ENCODE measurements at places on chromosomes 16 and 17.
A peak's percentile ranks its signal among the peaks of the same experiment; 100 is the strongest.

DNA sequence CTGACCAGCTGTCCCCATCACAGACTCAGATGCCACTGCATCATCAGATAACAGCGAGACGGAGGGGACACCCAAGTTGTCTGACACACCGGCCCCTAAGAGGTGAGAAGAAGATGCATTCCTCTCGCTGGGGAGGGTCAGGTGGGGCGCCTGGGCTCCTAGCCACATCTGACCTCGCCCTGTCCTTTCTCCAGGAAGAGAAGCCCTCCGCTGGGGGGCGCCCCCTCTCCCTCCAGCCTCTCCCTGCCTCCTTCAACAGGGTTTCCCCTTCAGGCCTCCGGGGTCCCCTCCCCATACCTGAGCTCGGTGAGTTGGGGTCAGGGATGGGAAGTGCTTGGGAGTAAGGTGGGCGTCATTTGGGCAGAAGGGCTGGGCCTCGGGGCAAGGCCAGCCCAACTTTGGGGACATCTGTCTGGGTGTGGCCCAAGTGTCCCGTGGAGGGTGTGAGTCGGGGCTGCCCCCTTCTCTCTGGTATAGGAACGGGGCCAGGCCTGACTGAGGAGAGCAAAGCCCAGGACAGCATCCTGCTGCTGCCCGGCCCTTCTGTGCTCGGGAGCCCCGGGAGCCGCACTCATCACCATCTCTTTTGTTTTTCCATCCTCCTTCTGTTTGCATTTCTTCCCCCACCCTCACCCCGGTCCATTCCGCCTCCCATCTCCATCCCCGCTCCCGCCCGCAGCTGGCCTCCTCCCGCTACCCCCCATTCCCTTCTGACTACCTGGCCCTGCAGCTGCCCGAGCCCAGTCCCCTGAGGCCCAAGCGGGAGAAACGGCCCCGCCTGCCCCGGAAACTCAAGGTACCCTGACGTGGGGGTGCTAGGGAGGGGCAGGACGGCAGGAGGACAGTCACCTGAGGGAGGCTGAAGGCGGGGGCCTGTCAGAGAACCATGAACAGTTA, 4.9 kb downstream of the INO80E start:
- DNase-seq = no peak

- DNase-seq = peak; percentile 6
These were observed 275.3 kb downstream of the PARN start for GRCh38 chr16:14354561-14355351.

DNA sequence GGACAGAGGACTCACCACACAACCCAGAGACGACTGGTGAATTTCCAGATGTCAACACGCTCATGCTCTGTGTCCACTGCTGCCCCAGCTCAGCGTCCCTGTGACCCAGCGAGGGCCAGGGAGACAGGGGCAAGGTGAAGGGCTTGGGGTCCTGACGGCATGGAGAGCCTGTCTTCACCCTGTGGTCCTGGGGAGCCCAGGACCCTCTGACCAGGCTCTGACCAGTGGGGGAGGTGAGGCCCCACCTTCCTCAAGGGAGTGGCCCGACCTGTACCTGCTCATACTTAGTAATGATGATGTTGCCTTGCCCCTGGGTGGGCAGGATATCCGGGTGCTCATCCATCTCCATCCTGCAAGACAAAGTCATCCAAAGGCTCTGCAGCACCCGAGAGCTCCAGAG, 39.8 kb downstream of the TNFRSF13B start:
- DNase-seq = no peak

GRCh38 chr16:17839907-17840306, 369.1 kb upstream of the XYLT1 start:
- no peak for DNase-seq

DNA sequence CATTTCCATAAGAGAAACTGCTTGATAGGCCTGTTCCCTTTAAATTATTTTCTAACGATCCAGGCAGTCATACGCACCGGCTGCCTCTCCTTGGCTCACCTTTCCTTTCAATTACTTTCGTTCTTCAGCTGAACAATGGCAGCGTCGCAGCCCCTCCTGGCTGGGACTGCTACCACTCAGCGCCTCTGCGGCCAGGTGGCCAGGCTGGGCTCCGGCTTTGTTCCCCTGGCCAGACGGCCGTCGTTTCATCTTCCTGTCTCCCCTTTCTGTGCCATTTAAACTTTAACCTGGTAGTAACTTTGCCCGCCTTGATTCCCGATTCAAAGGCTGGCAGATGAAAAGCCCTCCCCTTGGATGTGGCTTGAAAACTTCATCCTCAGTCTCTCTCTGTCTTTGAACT, 79.0 kb downstream of the C16orf78 start:
- DNase-seq = no peak

GRCh38 chr17:4463818-4464476, 30.2 kb downstream of the SPNS3 start:
- no peak for DNase-seq

DNA sequence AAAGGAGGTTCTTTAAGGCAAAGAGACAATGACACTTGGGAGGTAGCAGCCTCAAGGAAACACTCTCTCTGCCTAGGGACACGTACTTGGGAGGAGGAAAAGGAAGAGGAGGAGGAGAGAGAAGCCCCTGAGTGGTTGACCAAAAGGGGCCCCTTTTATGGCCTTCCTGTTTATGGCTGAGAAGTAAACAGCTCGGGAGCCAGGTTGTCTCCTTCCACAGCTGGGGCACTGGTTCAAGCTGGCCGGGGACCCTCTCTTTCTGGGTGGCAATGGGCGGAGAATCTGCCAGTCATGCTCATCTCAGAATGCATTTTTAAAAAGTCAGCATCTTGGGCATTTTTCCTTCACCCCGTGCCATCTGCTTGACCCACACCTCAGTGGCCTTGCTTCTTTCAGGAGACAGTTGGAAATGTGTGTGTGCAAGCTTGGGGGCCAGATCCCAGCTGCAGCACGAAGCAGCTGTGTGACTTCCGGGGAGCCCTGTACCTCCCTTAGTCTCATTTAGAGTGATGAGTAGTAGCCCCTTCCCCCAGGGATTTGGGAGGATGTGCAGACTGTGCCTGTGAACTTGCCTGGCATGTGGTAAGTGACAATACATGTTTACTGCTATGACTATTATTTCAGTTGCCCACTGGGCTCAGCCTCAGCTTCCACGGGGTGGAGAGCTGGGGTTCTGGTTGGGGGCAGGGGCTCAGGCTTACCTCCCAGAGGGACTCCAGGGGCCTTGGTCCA, 33.8 kb upstream of the SALL1 start:
- DNase-seq = no peak

- no peak for DNase-seq
These were observed 27.2 kb upstream of the XYLT2 start for GRCh38 chr17:50318501-50319285.

- no peak for DNase-seq
These were observed 774 bp downstream of the ENGASE start for GRCh38 chr17:79075446-79075750.

- DNase-seq = no peak
These were observed 151.2 kb downstream of the MSI2 start for GRCh38 chr17:57407287-57408070.

GRCh38 chr17:30332057-30332542, 1.8 kb downstream of the TMIGD1 start:
- peak; percentile 77 for DNase-seq

DNA sequence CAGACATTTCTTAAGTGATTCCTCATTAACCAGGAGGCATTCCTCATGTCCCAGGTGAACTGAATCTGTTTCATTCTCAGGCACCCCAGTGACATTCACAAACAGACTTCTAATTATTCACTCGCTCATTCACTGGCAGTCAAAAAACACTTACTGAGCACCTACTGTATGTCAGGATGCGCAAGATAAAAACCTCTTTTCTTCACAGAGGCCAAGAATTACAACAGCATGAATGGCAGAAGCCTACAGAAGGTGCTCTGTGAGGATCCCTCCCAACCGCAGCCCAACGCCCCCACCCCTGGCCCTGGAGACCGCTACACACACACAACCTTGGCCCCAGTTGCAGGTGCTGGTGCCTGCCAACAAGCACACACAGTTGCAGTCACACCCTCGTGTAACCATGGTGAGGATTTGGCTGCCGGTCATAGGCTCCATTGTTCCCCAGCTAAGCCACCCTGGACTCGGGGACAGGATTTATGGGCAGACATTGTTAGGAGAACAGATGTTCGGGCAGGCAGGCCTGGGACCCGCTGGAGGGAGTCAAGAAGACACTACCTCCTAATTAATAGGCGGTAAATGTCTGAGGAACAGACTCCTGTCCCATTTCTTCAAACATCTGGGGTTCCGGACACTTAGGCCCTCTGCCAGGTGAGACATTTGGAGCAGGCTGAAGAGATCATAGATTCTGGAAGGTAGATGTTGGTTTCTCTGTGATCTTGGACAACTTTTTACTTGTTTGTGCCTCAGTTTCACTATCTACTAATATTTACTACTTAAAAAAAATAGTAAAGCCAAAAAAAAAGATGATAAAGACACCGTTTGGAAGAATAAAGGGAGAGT, 43.2 kb downstream of the CUEDC1 start:
- no peak for DNase-seq

GRCh38 chr16:20918486-20919239, 18.1 kb downstream of the LYRM1 start:
- no peak for DNase-seq

DNA sequence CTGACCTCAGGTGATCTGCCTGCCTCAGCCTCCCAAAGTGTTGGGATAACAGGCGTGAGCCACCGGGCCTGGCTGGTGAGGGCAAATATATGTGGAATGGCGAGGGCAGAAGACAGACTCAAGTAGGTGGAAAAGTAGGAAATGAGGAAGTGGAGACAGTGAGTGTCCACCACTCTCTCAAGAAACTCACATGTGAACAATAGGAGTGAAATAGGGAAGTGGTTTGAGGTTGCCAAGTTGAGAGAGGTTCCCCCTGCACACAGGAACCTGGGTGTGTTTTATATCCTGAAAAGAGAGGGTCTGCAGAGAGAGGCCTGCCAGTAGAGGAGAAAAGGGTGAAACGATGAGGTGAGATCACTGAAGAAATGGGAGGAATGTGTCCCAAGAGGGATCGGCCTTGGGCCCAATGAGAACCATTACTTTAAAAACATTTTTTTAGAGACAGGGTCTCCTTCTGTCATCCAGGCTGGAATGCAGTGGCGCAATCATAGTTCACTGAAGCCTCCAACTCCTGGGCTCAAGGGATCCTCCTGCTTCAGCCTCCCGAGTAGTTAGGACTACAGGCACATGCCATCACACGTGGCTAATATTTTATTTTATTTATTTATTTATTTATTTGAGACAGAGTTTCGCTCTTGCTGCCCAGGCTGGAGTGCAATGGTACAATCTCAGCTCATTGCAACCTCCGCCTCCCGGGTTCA, 17.1 kb upstream of the CORO1A start:
- DNase-seq = no peak

DNA sequence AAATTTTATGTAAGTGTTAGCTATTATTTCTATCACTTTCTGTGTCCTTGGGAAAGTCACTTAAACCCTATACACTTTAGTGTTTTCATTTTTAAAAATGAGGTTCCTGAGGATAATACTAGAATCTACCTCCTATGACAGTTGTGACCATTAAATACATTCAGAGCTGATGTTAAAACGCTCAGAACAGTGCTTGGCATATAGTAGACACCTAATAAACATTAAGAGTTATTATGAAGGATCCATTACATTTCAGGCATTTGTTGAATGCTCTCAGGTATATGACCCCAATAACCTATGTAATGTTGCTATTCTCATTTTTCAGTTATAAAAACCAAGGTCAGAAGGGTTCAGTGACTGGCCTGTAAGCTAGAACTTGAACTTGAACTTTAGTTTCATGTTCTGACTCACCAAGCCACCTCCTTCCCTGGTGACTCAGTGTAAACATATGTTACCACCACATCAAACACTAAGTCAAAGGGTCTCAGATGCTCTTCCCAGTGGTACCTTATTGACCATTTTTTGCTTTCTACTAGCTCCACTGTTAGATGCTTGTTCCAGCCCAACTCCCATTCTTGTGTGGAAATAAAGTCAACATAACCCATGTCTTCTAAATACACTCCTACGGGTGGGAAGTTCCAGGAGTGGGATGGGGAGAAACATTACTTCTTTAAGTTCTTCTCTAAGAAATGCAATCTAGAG, 47.6 kb downstream of the HSD17B2 start:
- DNase-seq = no peak

DNA sequence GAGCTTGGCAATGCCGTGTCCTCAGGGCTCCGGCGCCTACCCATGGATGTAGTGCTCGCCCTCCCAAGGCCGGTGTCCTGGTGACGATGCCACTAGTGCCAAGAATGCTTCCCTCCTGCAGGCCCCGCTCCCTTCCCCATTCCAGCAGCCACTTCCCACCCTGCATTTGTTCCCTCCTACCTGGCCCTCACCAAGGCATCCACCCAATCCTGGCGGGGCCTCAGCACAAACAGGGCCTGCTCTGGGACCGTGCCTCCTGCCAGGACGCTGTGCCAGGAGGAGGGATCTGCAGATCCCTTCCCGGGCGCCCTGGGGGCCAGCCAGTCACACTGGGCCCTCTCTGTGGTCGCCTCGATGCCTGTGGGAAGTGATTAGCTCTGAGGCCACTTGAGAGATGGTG, 25.1 kb downstream of the ABR start:
- no peak for DNase-seq

DNA sequence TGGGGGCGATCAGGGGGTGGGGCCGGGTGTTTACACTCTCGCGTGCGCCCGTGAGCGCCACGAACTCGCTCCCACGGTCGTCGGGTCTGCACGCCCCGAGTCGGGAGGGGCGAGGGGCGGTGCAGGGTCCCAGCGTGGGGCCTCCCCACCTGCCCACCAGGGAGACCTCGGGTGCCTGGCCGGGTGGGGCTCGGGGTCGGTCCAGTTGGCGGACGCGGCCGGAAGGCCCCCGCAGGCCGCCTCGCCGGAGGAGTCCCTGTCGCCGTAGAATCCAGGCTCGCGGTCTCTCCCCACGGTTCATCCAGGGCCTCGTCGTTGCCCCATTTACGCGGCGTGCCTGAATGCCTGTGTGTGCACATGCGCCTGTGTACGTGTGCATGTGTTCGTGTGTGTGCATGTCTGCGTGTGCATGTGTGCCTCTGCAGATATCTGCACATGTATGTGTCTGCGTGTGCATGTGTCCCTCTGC, 510 bp upstream of the RAB40B start:
- no peak for DNase-seq

- DNase-seq = no peak
These were observed 139.1 kb upstream of the FOXF1 start for GRCh38 chr16:86371083-86371803.

DNA sequence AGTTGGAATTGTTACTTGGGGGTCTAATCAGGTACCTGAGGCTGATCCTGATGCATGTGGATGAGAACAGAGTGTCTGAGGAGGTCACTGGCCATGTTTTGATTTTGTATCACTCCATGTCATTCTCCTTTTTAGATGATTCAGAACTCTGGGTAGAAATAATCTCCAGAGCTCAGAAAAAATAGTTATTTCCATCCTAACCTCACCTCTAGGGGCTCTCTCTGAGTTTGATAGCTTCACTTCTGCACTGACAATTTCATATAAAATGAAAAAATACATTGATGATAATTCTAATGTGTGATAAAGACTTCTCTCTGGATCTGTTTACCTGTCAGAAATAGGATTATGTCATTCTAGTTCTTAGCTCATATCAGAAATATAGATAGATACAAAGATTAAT, 6.2 kb upstream of the KRT12 start:
- no peak for DNase-seq

- DNase-seq = no peak
These were observed 34.0 kb upstream of the NLK start for GRCh38 chr17:28008513-28008912.

Data from CD4-positive, alpha-beta T cell treated with Interleukin-15 for 4 hours (primary cell).